Vagina (tissue), 2 donors: ENCODE measurements at places on chromosomes 1 and 21. TPM values are rescaled to one million over a fixed set of nuclear protein-coding genes. Genes with fewer than 3 reads are reported as not detected.

- H3K36me3 ChIP-seq = no peaks in the 10 kb centered on the region
- peaks cover 59% of the 10 kb centered on the region for H3K4me1 ChIP-seq
- H3K27me3 ChIP-seq = no peaks in the 10 kb centered on the region
- H3K4me3 ChIP-seq = no peak overlapping the region
These were observed 3.1 kb downstream of the COQ8A start for GRCh38 chr1:226943156-226943555.

DNA sequence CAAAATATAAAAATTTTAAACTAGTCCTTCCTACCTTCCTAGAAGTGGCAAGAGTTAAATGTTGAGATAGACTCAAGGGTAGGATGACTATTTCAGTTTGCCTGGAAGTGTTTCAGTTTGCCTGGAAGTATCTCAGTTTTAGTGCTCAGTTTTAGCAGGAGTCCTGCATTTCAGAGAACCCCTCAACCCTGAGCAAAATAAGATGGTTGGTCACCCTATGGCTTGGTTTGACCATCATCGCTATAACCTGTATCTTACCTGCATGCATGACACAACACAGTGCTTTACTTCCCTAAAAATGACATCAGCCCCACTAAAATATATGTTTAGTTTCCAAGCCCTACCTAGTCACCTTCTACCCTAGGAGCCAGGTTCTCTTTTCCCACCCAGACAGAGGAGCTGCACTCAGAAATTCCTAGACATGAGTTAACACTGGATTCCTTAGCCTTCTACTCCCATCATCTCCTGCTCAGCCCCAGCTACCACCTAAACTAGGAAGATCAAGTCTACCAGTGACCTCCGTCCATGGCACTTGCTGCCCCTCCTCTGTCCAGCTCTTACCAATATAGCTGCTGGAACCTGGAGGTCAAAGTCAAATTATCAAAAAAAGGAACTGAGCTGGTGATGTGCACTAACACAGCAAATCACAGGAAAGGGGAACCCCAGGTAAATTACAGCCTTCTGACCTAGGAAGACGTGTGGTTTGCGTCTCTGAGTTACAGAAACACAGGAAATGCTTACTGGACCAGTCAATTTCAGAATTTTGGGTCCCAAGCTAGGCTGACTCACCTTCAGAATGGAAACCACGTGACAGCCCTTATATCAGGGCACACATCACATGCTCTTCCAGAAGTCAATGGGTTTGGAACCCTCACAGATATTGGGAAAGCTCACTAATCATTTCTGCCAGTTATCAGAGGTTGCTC is 2.2 kb upstream of the G0S2 start:
- H3K27ac ChIP-seq = no peak overlapping the region
- H3K4me3 ChIP-seq = no peak overlapping the region
- H3K4me1 ChIP-seq = peaks cover 36% of the 10 kb centered on the region
- H3K27me3 ChIP-seq = no peaks in the 10 kb centered on the region
- H3K36me3 ChIP-seq = no peaks in the 10 kb centered on the region

- no peaks in the 10 kb centered on the region for H3K27me3 ChIP-seq
- peaks cover 7% of the 10 kb centered on the region for H3K4me1 ChIP-seq
- no peaks in the 10 kb centered on the region for H3K36me3 ChIP-seq
- H3K27ac ChIP-seq = no peak overlapping the region
- DNase-seq = no peak
These were observed 17.7 kb upstream of the KCND3 start for GRCh38 chr1:112007169-112007568.

DNA sequence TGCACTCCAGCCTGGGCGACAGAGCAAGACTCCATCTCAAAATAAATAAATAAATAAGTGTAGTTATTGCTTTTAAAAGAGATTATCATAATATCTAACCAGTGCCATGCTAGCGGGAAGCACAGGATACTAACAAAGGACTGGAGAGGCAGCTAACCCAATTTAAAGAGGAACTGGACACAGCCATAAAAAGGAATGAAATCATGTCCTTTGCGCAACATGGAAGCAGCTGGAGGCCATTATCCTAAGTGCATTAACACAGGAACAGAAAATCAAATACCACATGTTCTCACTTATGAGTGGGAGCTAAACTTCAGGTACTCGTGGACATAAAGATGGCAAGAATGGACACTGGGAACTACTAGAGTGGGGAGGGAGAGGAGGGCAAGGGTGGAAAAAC is 54.9 kb downstream of the TM2D1 start:
- H3K4me1 ChIP-seq = no peaks in the 10 kb centered on the region
- H3K36me3 ChIP-seq = no peaks in the 10 kb centered on the region
- no peak overlapping the region for H3K4me3 ChIP-seq
- H3K27me3 ChIP-seq = no peaks in the 10 kb centered on the region
- no peak overlapping the region for H3K27ac ChIP-seq
- no peak for DNase-seq

DNA sequence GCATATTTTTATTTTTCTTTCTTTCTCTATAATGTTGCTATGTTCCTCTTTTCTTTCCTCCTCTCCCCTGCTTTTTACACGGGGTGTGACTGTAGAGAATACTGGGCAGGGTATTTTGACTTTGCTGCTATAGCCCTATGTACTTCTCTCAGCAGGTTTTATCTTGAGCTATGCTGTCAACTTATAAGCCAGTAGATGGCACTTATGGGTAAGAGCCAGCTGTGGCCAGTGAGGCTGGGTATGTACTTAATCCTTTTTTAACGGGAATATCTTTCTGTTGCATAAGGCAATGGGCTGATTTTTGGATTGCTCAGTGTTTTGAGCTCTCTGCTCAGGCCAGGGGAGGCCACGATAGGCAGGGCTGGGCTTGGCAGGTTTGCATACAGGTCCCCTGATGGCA is 99.0 kb downstream of the KCNK2 start:
- H3K27me3 ChIP-seq = no peaks in the 10 kb centered on the region
- no peaks in the 10 kb centered on the region for H3K4me1 ChIP-seq
- no peak overlapping the region for H3K27ac ChIP-seq
- H3K36me3 ChIP-seq = no peaks in the 10 kb centered on the region

GRCh38 chr1:2443277-2444137 is 31.1 kb upstream of the PEX10 start:
- H3K4me3 ChIP-seq = no peak overlapping the region
- no peaks in the 10 kb centered on the region for H3K36me3 ChIP-seq
- H3K4me1 ChIP-seq = peaks cover 6% of the 10 kb centered on the region
- no peak overlapping the region for H3K27ac ChIP-seq
- H3K27me3 ChIP-seq = no peaks in the 10 kb centered on the region

The ZNF697 gene
- 3.7 TPM for total RNA-seq
